ENCODE measurements at places on chromosomes 4 and X.
A peak's percentile ranks its signal among the peaks of the same experiment; 100 is the strongest.

DNA sequence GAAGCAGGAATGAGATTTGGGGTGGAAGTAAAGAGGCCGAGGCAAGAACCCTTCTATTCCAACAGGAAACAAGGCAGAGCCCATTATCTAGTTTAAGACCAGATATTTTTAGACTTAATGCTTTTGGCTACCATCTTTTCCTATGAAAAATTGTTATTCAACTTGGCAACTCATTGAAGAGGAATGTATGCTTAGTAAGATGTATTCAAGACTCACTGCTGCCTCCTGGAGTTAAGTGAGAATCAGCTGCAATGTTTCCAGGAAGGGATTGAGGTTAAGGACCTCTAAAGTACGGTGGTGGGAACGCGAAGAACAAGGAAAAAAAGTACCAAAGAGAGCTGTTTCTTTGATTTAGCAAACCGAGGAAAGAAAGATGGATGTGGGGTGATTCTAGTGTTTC is 89.1 kb downstream of the RAPGEF2 start:
- peak; percentile 21 for DNase-seq

DNA sequence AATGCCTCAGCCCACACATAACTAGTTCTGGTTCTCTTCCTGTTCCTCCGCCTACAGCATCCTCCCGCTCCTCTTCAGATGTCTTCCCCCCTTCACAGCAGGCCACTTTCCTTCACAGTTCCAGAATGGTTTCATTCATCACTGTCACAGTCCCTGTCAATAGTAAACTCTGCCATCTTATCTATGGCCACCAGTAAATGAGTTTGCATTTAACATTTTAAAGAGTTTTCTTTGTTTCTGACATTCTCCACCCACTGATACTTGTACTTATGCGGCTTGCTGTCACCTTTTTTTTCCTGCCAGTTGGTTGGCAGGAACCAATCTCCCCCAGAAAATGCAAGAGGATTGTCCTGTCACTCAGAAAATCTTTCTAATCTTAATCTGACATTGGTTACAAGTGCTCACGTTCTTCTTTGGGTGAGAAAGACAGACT is 114.1 kb downstream of the GLUD2 start:
- no peak for DNase-seq

- DNase-seq: no peak
Measured at GRCh38 chr4:37995981-37996775, 36.0 kb downstream of the PTTG2 start.

GRCh38 chrX:112211459-112211858 is 128.9 kb upstream of the TRPC5 start:
- DNase-seq: no peak

DNA sequence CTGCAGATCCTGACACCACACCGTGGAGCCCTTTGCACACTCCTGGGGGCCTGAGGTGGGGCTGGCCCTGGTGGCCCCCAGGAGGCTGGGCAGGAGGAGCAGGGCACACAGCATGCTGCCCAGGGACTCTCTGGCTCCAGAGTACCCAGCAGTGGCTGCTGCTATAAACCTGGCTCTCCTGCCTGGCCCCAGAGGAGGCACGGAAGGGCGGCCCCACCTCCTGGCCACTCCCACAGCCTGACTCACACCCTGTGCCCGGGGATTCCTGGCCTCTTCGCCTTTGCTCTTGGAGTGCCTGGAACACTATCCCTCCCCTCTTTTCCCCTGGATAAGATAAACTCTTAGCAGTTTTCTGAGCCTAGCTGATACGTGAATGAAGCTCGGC is at the start of gene PSAPL1:
TSS of gene PSAPL1 (minus strand) at position 165 of the 385 bp plus-strand sequence. CDS start at position 114, 51 bp downstream.
- DNase-seq: no peak

- DNase-seq: no peak
Measured at GRCh38 chr4:139942241-139942640, 211.7 kb downstream of the MAML3 start.

- no peak for DNase-seq
Measured at GRCh38 chr4:26076000-26076587, 162.1 kb downstream of the SMIM20 start.

GRCh38 chrX:74438764-74439163 is 17.5 kb downstream of the SLC16A2 start:
- no peak for DNase-seq

DNA sequence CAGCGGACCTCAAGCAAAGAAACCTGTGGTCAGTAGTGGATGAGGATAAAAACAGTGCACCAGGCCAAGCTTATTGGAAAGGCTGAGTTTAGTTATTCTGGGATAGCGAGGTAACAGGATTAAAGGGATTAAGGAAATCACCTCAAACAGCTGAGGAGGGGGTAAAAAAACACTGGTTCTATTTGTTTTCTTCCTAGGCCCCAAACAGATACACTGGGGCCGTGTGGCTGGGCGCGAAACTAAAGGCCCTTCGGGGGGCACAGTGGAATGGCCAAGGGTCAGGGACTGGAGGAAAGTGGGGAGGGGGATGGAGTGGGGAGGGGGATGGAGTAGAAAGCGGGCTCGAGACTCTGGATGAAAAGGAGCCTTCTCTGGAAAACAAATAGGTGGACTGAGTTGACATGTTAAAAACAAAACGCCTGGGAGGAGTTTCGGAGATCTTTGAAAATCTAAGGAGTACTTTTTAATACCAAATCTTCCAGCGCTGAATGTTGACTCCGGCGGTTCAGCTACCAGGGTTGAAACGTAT is 2.9 kb downstream of the SOX3 start:
- DNase-seq: no peak

- DNase-seq: peak; percentile 70
Measured at GRCh38 chr4:74365761-74366160, 816 bp downstream of the EREG start.

DNA sequence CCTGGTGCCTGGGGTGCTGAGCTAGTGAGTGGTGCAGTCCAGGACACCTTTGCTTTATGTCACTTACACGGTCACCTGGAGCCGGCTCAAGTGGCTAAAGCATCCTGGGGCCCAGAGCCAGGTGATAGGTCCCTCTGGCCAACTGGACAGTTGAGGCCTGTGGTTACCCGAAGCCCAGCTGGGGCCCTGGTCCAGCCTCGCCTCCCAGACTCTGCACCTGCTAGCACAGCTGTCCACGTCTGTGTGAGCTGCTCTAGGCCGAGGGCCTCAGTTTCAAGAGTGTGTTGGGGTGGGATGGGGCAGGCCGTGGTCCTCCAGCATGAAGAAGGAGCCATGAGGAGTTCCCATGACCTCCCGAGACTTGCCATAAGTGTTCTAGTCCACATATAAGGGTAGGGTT is 7.7 kb upstream of the ADD1 start:
- no peak for DNase-seq

DNA sequence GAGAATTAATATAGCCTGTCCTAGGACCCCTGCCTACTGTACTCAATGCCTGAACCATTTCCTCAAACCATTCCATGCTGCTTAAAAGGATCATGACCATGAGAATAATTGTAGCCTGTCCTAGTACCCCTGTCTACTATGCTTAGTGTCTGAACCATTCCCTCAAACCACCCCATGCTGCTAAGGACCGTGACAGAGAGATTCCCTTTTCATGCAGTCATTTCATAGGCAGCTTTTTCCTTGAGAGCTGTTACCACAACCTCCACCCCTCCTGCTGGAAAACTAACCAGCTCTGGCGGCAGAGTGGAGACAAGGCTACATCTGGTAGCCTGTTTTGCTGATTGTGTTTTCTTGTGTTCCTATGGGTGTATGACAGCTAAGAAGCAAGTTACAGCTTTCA is 174.9 kb upstream of the SMARCAD1 start:
- no peak for DNase-seq

- DNase-seq: peak; percentile 89
Measured at GRCh38 chr4:30495251-30495650, 224.9 kb upstream of the PCDH7 start.

GRCh38 chrX:153441296-153441695 is 4.6 kb downstream of the TREX2 start:
- no peak for DNase-seq

DNA sequence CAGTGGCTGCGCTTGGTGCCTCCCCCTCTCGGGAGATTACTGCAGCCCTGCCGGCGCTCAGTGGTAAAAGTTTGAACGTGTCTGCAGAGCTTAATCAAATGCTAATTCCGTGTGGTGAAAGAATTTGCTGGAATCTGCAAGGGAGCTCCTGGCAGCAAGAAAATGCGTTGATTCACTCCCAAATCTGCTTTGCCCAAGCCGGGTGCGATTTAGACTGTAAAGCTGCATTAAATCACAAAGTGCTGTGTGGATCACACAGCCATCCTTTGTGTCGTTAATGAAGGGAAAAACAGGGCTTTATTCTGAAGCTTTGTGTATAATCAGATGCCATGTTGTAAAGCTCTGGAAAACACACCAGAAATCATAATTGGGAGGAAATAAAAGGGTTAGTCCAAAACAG is 444.1 kb downstream of the BCOR start:
- no peak for DNase-seq

DNA sequence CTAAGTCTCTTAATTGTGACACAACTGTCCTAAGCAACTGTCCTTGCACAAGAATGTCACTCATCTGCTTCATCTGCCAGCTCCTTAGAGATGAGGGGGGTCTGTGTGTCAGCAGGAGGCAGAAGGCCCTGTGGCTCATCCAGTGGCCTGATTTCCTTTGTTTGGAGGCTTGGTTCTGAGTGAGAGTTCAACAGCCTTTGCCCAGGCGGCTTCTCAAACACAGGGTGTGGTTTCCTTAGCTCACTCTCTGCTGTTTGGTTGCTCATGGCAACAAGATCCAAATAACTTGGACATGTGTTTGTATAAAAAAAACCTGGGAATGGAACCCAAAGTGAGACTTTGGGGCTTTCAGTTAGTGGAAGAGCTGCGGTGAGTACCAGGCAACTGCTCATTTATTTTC is 46.6 kb downstream of the MAP7D3 start:
- DNase-seq: no peak

DNA sequence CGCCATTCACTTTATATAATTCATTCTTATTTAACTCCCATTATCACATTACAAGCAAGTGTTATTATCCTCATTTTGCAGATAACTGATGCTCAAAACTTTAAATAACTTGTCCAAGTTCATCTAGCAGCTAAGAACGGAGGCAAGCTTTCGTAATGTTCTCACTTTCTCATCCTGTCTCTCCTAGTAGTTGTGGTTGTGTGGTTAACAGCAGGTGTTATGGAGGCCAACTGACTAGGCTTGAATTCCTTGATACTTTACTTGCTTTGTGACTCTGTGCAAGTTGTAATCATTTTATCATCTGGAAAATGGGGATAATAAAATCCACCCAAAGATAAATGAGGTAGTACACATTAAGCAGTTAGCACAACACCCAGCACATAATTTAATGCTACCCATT is 109.9 kb upstream of the PTPN13 start:
- no peak for DNase-seq

GRCh38 chrX:107684956-107685385 is 56.7 kb downstream of the PRPS1 start:
- no peak for DNase-seq

DNA sequence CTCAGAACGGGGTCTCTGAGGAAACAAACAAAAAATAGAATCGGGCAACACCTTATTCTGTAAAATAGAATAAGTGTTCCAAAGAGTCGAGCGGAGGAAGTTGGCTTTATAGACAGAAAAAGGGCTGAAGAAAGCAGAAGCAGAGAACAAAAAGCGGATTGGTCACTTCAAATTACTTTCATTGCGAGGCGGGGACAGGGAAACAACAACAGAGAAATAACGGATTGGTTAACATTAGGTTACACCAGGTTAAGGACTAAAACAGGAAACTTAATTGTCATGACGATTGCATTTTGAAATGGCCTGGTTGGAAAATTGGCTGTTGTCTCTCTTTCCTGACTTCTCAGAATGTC is 433 bp upstream of the COQ2 start:
- peak; percentile 2 for DNase-seq

- DNase-seq: no peak
Measured at GRCh38 chr4:38618505-38618904, 45.5 kb upstream of the KLF3 start.

- DNase-seq: no peak
Measured at GRCh38 chrX:113275804-113276203, 435.2 kb upstream of the AMOT start.

GRCh38 chr4:158958489-158959270 is 144.2 kb upstream of the RAPGEF2 start:
- no peak for DNase-seq

DNA sequence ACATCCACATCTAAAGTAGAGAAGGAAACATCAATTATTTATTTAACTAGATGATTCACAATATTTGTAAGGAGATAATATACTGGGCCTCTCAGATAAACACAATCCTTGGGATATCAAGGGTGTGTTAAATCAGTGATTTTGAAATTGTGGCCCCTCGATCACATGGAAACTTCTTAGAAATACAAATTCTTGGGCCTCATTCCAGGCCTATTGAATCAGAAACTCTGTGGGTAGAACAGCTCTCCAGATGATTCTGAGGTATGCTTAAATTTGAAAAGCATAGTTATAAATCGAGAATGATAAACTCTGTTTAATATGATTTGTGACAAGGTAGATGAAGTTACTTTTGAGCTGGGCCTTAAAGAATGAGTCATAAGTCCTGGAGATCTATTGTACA is 64.3 kb upstream of the GPR174 start:
- no peak for DNase-seq

DNA sequence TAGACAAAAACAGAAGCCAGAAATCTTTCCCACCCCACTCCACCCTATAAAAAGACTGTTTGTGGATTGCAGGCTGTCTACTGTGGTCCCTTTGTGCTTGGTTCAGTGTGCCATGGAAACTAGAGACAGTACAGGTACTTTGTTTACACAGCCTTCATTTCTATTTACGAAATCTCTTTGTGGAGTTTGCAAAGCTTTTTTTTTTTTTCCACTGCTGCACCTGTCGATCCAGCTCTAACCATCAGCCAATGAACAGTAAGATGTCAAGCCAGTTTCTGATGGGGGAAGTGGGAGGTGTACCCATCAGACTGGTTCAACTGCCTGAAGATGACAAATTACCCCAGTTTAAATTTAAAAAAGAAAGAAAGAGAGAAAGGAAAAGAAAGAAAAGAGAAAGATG is 20.2 kb upstream of the LRBA start:
- DNase-seq: no peak

DNA sequence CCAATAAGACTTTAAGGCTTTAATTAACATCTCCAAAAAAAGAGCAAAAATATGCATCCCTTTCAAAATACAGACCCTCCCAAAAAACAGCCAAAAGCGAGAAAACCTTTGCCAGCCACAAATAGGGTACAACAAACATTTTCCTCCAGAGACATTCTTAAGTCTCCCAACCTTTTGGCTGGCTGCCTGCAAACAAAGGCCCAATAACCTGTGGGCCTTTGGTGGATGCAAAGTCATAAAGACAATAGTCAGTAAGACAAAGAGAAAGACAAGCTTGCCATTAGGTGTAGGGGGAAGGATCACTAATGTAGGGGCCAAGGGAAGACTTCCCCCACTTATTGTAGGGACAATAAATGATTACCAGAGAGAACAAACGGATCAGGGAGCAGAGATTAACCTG is 215.5 kb upstream of the ZFP42 start:
- no peak for DNase-seq
